A549 treated with Hydrocortisone at 1 μM for 4 hours (cell line): ENCODE measurements at places on chromosomes 2 and 18. TPM values are rescaled to one million over a fixed set of nuclear protein-coding genes. Genes with fewer than 3 reads are reported as not detected.

DSG1 gene
- not detected in 5 replicates for total RNA-seq

DCDC2C gene
- 0.21 to 0.56 TPM (median 0.40 TPM) in 4 of 5 replicates, not detected in the other for total RNA-seq

TMEM182 gene
- total RNA-seq, result 2.6 to 5.4 TPM (median 4.4 TPM) in 5 replicates

PMAIP1 gene
- total RNA-seq, result 12.0 to 16.3 TPM (median 14.8 TPM) in 5 replicates

MSTN gene
- not detected in 5 replicates for total RNA-seq

PSD4 gene
- total RNA-seq, result 11.5 to 15.2 TPM (median 13.2 TPM) in 5 replicates

CHRND gene
- total RNA-seq, result not detected in 5 replicates

PPIL3 gene
- total RNA-seq, result 20.4 to 28.6 TPM (median 23.9 TPM) in 5 replicates
